ENCODE measurements at places on chromosomes 12 and 14.

DNA sequence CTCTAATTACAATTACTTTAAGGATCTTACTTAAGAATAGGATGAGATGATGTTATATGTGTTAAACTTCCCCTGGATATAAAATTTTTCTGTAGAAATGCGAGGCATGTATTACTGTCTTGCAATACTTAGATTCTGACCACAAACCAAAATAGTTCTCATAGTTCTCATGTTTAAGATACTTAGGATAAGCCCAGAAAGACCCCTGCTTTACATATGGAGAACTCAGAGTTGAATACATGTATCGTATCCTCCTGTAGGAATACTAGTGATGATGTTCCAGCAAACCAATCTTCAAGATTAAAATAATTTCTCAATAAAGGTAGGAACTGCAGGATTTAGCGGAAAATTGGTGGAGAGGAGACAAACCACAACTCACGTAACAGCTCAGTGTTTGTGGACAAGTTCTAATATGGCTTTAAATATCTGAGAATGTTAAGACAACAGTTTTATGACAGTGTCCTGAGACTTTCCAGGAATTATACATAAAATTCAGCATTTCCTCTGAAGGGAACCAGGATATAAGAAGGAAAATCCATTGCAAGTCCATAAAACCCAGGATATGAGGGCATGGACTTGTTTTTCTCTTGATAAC lies 114.7 kb upstream of the CRY1 start:
- DNase-seq, result no peak

- no peak for DNase-seq
Observed at GRCh38 chr12:90510948-90511347, 444.0 kb downstream of the CCER1 start.

GRCh38 chr12:38690646-38691045 lies 214.7 kb downstream of the CPNE8 start:
- DNase-seq, result no peak

GRCh38 chr14:100715332-100715731 lies 11.4 kb upstream of the DLK1 start:
- DNase-seq, result no peak

DNA sequence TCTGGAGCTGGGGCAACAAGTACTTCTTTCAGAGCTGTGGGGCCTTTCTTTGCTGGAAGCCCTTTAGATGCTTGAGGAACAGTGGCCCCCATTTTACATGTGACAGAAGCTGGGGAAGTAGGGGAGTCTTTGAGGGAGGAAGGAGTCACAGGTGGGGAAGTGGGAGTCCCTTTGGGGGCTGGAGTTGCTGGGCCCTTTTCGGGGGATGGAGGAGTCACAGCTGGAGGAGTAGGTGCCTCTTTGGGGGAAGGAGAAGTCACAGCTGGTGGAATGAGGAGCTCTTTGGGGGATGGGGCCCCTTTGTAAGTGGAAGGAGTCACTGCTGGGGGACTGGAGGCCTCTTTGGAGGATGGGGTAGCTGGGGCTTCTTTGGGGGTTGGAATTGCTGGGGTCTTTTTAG lies 8.6 kb downstream of the NACA start:
- no peak for DNase-seq

- DNase-seq, result no peak
Observed at GRCh38 chr12:5976711-5977110, 31.7 kb upstream of the ANO2 start.

Data from stimulated activated CD8-positive, alpha-beta memory T cell treated with anti-CD3 and anti-CD28 coated beads, Interleukin-4, amount 100 ng/mL, for 24 hours (primary cell).